ENCODE measurements at places on chromosomes 4 and X.

- H3K27me3 ChIP-seq = no peaks in the 10 kb centered on the region
- H3K36me3 ChIP-seq = peaks cover 8% of the 10 kb centered on the region
- no peak overlapping the region for H3K27ac ChIP-seq
- no peaks in the 10 kb centered on the region for H3K4me1 ChIP-seq
- H3K4me3 ChIP-seq = no peak overlapping the region
- no peak for DNase-seq
Observed at GRCh38 chrX:721354-721753, 90.8 kb downstream of the SHOX start.

GRCh38 chr4:55314141-55314820 lies 31.8 kb upstream of the SRD5A3 start:
- H3K36me3 ChIP-seq = no peaks in the 10 kb centered on the region
- no peak overlapping the region for H3K27ac ChIP-seq
- no peak overlapping the region for H3K4me3 ChIP-seq
- no peak for DNase-seq
- H3K4me1 ChIP-seq = peaks cover 35% of the 10 kb centered on the region

DNA sequence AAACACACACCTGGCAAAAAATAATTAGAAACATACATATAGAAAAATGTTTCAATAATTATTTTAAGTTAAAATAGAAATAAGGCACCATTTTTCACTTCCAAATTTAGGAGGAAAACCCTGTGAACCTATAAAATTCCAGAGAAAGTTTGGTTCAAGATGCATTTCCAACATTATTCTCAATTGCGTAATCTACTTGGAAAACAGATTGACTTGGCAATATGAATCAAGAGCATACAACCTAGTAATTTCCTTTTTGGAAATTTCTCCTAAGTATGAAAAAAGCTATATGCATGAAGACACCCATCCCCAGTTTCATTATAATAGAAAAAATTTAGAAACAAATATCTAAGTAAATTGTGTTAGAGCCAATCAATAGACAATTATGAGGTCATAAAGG lies 242.9 kb downstream of the IQCM start:
- no peaks in the 10 kb centered on the region for H3K4me1 ChIP-seq
- DNase-seq = no peak
- no peaks in the 10 kb centered on the region for H3K27me3 ChIP-seq
- no peak overlapping the region for H3K4me3 ChIP-seq
- no peak overlapping the region for H3K27ac ChIP-seq

DNA sequence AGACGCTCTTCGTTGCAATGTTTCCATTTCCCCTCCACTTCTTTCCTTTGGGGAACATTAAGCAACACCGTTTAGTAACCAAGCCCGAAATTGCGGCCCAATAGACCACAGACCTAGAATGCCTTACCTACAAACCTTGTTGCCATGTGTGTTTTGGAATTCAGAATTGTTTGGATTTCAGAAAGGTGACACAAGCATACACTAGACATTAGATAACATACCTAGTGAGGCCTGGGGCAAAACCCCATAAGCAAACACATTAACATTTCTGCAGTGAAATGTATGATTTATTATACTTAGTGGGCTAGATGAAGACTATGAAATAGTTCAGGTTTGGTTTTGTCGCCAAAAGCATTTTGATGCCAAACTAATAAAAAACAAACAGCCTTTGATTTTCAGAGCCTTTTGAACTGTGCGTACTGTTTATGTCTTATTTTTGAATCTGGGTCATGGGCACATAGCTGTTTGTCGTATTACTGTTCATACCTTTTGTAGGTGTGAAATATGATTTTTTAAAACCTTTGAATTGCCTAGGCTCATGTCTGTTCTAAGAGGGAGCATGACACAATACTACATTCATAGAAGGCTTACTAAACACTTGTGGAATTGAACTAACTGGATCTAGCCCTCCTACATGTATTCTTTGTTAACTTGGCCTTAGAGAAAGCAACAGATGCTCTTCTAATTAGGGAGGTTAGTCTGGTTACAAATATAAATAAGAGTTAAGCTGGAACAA lies 88.6 kb upstream of the TMEM164 start:
- no peaks in the 10 kb centered on the region for H3K27me3 ChIP-seq
- no peak for DNase-seq
- no peaks in the 10 kb centered on the region for H3K4me1 ChIP-seq

DNA sequence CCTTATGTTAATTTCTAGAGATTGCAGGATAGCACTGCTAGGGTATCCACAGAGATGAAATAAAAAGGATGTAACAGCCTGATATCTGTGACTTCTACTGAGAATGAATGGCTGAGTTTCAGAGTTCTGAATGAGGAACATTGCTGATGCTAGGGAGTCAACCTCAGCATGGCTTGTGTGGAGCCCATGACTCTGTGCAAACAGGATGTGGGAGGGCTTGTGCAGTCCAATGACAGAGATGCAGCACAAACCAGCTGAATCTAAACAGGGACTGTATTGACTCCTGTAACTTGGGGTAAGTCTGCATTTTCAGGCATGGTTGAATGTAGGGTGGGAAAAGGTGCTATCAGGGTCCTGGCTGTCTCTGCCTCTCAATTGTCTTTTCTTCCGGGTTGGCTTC lies 5.3 kb upstream of the RASL11B start:
- H3K4me3 ChIP-seq = no peak overlapping the region
- peaks cover 4% of the 10 kb centered on the region for H3K36me3 ChIP-seq
- no peak for DNase-seq
- no peak overlapping the region for H3K27ac ChIP-seq

DNA sequence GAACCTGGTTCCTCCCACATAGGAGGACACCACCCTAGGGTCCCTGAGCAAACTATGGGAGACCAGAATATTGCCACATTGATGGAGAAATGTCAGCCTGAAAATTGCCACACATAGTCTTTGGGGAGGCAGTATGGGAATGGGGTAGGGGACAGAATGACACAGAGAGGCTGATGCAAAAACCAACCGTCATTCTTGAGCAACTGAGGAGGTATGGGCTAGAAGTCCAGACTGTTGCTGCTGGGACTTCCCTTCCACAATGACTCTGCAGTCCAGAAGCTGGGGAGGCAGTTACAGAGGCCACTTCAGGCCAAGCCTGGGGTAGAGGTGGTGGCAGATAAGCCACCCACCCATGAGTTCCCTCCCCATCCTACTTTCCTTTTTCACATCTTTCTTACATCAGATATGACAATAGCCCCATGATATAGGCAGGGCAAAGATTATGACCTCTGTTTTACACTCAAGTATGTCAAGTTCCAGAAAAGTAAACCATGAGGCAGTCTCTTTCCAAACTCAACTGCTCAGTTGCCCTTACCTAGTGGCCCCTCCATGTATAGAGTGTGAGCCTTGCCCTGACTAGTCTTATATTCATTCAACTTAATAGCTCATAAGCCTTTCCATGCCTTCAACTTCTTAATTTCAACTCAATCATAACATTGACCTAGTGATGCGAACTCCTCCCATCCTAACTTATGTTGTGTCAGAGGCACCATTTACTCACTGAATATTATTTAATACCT lies 41.7 kb downstream of the VSIG4 start:
- H3K4me1 ChIP-seq = no peaks in the 10 kb centered on the region
- H3K36me3 ChIP-seq = no peaks in the 10 kb centered on the region
- no peak for DNase-seq

DNA sequence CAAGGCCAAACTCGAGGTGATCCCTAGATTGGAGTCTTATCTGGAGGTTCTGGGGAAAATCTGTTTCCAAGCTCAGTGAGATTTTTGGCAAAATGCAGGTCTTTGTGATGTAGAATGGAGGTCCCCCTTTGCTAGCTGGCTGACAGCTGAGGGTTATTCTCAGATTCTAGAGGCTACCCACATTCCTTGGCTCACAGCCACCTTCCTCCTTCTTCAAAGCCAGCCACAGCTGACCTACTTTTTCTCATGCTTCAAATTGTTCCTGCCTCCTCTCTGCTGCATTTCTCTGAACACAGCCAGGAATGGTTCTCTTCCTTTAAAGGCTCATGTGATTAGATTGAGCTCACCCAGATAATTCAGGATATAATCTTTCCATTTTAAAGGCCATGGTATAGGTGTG lies 86.9 kb downstream of the VCX3A start:
- no peaks in the 10 kb centered on the region for H3K36me3 ChIP-seq
- H3K27me3 ChIP-seq = no peaks in the 10 kb centered on the region
- no peaks in the 10 kb centered on the region for H3K4me1 ChIP-seq
- H3K4me3 ChIP-seq = no peak overlapping the region
- H3K27ac ChIP-seq = no peak overlapping the region

GRCh38 chr4:153646261-153646660 lies 37.8 kb upstream of the TLR2 start:
- peaks cover 3% of the 10 kb centered on the region for H3K36me3 ChIP-seq
- H3K4me3 ChIP-seq = no peak overlapping the region
- peaks cover 3% of the 10 kb centered on the region for H3K27me3 ChIP-seq
- no peak for DNase-seq
- no peak overlapping the region for H3K27ac ChIP-seq
- H3K4me1 ChIP-seq = peaks cover 11% of the 10 kb centered on the region

DNA sequence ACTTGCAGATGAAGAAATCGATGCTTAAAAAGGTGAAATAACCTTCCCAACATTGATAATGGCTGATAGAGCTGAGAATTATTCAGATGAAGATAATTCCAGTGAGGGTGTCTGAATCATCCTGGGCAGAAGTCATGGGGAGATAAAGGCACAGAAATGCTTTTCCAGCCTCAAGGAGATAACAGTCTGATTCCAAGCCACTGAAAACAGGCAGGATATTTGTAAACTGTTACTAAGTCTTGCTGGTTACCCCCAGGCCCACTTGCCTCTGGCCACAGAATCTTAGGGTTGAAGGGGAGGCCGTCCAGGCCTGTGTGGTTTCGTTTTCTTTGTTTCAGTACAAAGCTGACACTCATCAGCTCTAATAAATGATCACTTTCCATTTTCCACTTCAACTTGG lies 158.5 kb downstream of the SH3KBP1 start:
- H3K27me3 ChIP-seq = no peaks in the 10 kb centered on the region
- peaks cover 4% of the 10 kb centered on the region for H3K36me3 ChIP-seq
- H3K27ac ChIP-seq = no peak overlapping the region
- H3K4me3 ChIP-seq = no peak overlapping the region
- no peak for DNase-seq
